Right ventricle myocardium inferior (tissue), 1 donor: ENCODE measurements at places on chromosomes 4 and X.
A peak's percentile ranks its signal among the peaks of the same experiment; 100 is the strongest.

GRCh38 chr4:120919358-120919757 is 3.2 kb downstream of the PRDM5 start:
- no peak for DNase-seq

- no peak for DNase-seq
Observed at GRCh38 chr4:170051402-170051801, 25.2 kb upstream of the MFAP3L start.

DNA sequence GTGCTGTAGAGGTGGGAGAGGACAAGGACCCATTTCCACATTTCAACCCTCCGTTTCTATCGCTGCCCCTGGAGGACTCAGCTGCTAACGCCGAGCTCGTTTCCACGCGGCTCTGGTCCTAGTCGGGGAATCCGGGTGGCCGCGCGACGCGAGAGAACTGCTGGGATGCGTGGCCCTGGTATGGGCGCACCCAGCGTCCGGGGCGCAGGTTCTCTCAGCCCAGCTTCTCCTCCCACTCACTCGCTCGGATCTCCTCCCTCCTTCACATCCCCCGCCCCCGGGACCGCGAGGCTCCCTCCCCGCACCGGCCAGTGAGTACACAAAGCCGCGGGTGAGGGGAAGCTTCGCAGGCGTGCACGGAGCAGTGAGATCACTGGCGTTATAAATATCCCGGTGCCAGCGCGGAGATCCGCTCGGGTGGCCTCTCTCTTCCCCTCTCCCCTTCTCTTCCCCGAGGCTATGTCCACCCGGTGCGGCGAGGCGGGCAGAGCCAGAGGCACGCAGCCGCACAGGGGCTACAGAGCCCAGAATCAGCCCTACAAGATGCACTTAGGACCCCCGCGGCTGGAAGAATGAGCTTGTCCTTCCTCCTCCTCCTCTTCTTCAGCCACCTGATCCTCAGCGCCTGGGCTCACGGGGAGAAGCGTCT is at the start of gene FGF5:
FGF5 (plus strand) TSS at position 412 of the 649 bp plus-strand sequence; CDS start at position 573, 161 bp downstream.
- DNase-seq = peak; percentile 78

DNA sequence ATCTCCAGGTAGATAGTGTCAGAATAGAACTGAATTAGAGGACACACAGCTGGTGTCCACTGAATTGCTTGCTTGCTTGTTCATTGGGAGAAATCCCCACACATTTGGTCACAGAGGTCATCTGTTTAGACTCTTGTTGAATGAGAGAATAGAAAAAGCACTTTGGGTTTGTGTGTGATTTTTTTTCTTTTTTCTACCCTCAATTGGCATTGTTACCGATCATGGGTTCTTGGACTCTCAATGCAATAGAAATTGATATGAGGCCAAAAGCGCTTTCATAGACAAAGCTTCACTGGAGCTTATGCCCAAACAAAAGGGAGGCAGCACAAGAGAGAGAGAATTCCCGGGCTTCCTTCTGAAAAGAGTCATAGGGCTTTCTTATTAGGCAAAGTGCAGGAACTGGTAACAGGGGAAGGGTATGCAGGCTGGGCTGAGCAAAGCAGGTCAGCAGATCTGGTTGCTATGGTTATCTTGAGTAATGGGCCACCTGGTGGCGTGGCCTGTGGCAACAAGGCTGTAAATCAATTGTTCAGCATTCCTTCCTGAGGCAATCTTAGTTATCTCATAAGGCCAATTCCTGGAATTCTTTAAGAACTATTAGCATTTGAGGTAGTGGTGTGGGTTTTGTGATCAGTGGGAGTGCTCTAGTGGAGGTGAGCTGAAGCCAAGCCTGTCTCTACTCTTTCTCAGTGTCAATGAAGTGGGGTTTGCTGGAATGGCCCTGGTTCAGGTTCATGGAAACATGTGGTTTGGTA is 5.3 kb upstream of the GPR82 start:
- no peak for DNase-seq

GRCh38 chrX:79462458-79462857 is 95.3 kb upstream of the ITM2A start:
- no peak for DNase-seq

DNA sequence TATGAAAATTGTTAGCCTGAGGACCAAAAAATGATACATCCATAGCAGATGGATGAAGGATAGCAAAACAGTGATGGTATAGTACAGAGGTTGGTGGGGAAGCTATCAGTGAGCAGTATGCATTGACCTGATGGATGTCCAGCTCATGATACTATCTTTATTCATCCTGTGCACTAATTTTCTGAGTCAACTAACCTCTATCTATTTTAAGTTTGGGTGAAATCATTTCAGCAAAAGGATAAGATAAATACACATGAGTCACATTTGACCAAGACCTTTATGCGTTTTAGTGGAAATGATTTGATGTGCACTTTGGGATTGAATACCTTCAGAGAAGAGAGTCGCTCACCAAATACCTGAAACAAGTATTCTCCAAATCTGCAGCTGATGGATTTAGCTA is 351.0 kb upstream of the NR3C2 start:
- no peak for DNase-seq

DNA sequence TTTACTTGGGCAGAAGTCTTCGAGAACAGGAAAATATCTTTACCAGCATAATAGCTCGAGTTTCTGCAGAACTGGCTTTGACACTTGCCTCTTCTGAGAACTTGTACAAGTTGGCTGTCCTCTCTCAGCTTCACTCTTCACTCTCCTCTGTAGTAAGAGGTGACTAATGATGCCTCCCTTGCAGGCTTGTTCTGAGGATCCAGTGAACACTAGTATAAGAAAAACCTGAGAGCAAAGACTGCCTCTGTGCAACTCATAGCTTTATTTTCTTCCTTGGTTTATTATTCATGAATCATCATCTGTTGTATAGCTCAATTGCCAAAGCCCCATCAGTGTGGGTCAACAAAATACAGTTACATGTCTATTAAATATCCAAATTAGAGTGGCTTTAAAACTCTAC is 266.7 kb upstream of the CLNK start:
- DNase-seq = no peak

DNA sequence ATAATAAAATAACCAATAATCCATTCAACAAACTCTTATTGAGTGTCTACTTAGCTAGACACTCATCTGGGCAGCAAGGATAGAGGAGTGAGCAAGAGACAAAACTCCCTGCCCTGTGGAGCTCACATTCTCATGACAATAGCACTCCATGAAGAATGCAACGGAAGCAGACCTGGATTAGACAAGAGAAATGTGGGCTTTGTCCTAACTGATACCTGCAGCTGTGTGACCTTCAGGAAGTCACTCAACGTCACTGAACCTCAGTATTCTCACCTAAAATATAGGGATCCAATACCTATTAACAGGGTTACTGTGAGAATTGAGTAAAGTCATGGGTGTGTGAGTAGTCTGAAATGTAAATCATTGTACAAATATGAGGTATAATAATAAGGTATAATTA is 61.2 kb downstream of the NDNF start:
- DNase-seq = no peak

DNA sequence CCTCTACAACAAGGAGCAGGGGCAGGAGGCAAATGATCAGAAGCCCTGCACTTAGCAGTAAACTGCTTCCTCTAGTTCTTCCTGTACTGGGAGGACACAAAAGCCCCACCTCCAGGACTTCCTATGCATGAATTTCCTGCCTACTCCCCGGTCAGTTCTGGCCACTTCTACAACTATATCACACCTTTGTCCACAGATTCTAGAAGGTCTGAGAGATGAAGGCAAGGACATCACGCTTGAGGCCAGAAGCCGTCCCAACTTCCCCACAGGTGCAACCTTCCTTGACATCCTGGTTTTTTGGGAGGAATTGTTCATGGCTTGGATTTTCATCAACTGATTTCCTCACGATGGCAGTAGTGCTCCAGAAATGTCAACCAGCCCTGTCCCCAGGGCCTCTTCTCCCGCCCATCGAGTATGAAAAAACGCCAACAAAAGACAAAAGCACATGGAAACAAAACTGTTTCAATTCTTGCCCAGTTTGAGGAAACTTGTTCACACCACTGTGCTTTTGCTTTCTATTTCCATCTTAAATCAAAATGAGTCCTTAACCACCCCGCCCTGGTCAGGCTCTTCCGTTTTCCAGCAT is 206.5 kb upstream of the STK26 start:
- no peak for DNase-seq

- no peak for DNase-seq
Observed at GRCh38 chr4:21697583-21697982, 251.0 kb downstream of the KCNIP4 start.

DNA sequence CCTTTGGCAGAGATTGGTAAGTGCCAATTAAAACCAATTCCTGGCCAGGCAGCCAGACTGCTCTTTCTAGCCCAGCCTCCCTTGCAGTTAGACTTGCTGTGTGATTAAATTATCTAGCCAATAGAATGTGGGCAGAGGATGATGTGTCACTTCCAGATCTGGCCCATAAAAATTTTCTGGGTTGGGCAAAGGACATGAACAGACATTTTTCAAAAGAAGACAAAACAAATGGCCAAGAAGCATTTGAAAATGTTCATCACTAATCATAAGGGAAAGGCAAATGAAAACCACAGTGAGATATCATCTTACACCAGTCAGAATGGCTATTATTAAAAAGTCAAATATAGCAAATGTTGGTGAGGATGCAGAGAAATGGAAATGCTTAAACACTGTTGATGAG is 71.4 kb upstream of the STIM2 start:
- DNase-seq = no peak

GRCh38 chr4:104446431-104447278 is 48.0 kb downstream of the CXXC4 start:
- DNase-seq = no peak

GRCh38 chrX:40871385-40872082 is 136.2 kb upstream of the MED14 start:
- no peak for DNase-seq

DNA sequence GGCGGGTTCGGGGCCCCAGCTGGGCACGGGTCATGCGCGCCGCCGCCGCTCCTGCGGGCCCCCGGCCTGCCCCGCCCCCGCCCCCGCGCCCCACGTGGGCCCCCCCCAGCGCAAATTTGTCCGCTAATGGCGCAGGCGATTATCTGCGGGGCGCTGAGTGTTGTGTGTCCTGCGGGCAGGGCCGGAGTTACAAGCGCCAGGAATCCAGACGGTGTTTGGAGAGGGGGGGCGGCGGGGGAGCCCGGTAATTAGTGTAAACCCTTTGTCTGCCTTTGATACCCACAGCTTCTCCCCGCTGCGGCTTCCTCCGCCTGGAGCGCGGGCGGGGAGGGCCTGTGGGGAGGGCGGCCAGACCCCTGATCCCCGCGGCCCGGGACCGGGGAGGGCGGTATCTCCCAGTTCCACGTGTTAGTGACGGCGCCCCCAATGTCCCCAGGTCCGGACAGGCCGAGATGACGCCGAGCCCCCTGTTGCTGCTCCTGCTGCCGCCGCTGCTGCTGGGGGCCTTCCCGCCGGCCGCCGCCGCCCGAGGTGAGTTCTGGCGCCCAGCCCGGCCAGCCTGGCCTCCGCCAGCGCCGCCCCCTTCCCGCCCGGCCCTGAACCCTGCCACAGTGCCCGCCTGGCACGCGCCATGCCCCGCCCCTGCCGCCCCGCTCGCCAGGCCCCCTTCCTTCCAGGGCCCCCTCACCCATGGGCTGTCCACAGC is 761 bp downstream of the FGFRL1 start:
- DNase-seq = no peak

GRCh38 chr4:122666527-122667245 is 45.8 kb upstream of the IL21 start:
- no peak for DNase-seq
